ENCODE measurements at places on chromosomes 3 and 15. TPM values are rescaled to one million over a fixed set of nuclear protein-coding genes. Genes with fewer than 3 reads are reported as not detected.

- DNase-seq, result no peak
These were observed 622 bp upstream of the ZNF589 start for GRCh38 chr3:48240000-48240963.

DNA sequence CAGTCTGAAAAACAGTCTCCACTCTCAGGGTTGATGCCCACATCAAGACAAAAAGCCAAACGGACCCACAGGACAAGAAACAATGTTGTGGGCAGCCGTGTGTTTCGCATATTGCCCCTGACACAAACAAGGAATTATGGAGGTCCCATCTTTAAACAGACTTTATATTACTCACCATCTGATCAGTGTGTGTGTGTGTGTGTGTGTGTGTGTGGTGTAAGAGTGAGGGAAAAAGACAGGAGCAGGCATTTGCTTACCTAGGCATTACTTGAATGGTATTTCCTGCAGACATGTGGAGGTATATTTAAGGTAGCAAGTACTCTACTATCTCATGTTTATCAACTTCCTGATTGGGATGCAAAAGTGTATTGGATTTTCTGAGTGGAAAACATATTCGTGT lies 136.3 kb downstream of the TMCO5A start:
- no peak for DNase-seq

- DNase-seq, result no peak
These were observed 44.0 kb upstream of the MANF start for GRCh38 chr3:51340989-51341636.

DNA sequence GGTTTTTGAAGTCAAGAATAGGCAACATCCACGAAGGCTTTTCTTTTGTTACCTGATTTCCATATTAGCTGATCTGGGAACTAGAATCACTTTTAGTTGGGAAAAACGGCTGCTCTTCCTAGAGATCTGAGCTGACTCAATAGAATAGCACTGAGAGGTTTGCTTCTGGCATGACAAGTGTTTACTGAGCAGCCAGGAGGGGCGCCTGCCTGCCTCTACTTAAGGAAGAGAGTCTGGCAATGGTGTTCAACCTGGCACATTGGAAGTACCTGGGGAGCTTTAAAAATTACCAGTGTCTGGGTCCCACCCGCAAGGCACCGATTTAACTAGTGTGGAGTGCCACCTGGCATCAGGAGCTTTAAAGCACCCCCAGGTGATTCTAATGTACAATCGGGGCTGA lies 34.4 kb downstream of the FAM43A start:
- no peak for DNase-seq

GRCh38 chr3:127762077-127762786 lies 60.1 kb downstream of the MGLL start:
- DNase-seq, result no peak

- DNase-seq, result peak; percentile 63
These were observed 3.3 kb upstream of the ITPKA start for GRCh38 chr15:41490355-41490754.

- DNase-seq, result no peak
These were observed 102.5 kb upstream of the MME start for GRCh38 chr3:154977666-154978065.

- no peak for DNase-seq
These were observed 91.1 kb downstream of the MEIS2 start for GRCh38 chr15:37009288-37009687.

DNA sequence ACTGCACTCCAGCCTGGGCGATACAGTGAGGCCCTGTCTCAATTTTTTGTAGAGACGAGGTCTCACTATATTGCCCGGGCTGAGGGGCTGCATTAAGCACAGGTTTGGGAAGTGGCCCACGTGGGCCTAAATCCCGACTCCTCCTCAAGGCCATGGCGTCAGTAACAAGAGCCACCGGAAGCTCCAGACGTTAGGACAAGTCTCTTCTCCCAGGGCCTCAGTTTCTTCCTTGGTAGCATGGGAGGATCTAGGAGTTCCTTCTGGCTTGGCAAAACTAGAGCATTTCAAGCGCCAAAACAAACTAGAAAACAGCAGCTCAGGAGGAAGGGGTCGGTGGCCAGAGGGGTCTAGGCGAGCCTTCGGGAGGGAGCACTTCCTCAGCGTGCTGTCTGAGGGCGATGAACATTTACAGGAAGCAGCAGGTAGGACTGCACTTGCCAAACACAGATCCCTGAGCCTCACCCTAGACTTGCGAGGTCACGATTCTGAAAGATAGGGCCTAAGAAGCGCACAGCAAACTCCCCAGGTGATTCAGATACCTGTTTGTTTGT lies 536 bp downstream of the SNAPC5 start:
- no peak for DNase-seq

DNA sequence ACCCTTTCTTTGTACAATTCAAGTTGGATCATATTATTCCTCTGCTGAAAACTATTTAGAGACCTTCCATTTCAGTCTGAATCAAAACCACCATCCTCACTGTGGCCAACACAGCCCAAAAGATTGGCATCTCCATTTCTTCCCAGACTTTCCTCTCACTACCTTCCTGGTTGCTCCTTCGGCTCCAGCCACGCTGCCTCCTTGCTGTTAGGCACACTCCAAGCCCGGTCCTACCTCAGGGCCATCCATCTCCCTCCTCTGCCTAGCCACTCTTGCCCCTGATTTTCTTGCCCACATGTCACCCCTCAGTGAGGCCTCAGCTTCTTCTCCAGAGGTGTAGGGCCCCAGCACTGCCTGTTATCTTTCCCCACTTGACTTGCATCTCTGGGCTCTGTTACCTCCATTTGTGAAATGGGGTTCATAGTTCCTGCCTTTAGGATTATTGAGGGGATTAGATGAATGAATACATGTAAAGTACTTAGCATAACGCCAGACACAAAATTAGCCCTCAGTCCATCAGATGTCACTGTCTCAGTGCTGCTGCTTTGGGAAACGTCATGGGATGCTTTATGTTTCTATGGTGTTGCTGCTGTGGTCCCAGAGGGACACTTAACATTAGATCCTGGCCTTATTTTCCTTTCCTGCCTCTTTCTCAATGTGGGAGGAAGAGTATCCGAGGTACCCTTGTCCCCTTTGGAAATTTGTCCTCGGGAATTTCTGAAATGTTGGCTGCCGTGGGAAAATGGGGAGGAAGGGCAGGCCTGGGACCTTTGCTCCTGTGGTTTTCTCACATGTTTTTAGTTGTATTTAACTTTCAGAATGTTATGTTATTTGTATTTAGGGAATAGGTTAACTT lies 31.3 kb downstream of the SNRK start:
- DNase-seq, result no peak

DNA sequence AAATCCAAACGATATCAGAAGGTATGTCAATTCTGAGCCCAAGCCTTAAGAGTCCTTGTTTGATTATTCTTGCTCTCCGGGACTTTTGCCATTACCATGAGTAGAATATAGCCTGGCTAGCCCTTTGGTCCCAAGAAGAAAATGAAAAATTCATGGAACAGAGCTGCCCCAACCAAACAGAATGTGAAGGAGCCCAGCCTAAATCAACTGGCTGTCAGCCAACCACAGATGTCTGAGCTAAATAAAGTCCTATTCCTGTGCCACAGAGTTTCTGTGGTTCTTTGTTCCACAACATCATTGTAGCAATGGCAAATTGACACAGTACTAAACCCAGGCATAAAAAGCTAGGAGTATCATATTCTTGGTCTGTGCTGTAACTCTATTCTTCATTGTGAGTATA lies 185.2 kb downstream of the CPNE4 start:
- DNase-seq, result no peak

GRCh38 chr3:107756649-107757048 lies 233.9 kb downstream of the BBX start:
- DNase-seq, result no peak

- DNase-seq, result no peak
These were observed 44.5 kb downstream of the TIMP4 start for GRCh38 chr3:12114251-12114650.

- DNase-seq, result no peak
These were observed 274 bp upstream of the ZCWPW2 start for GRCh38 chr3:28348265-28348628.

DNA sequence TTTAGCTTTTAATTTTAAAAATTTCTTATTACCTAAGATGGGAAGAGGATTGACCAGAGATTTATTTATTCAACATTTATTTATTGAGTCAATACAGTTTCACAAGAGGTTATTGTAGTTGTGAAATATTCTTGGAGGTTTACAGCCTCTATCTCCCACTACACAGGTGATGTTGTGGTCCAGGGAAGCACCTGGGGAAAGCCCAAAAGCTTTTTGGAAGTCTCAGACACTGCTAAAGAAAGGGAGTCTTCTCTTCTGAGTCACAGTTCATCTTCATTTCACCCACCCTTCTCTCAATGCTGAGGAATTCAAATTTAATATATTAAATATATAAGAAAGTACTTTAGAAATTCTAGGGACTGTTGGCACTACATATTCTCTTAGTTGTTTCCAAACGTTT lies 41.8 kb downstream of the SERPINI1 start:
- no peak for DNase-seq

GRCh38 chr3:72052841-72053409 lies 268.0 kb upstream of the PROK2 start:
- DNase-seq, result no peak

DNA sequence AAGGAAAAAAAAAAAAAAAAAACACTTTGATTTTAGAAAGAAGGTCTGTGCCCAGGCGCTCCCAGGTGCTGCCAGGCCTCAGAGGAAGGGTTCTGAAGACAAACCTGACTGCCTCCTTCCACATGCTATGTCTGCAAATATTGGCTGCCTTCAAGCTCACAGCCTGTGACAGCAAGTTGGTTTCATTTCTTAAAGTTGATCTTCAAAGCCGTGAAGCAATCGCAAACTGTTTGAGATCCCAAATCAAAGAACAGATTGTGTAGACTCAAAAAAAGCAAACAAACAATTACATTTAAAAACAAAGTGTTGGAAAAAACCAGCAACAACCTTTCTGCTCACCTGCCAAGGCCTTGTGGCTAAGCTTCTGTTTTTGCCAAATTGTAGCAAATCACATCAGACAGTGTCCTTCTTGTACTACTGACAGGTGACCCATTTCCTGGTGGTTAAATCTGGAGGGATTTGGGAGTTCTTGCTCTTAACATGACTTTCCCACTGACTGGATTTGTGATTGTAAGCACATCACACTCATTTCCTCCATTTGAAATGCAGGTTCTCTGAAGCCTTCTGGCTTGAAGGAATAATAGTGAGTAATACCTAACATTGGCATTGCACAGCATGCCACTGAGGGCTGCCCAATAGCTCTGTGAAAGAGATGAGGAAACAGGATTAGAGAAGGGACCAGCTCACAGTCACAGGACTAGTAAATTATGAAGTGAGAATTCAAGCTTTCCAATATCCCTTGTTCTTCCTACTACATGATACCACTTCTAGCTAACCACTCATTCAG lies 502.4 kb downstream of the LPP start:
- DNase-seq, result no peak

DNA sequence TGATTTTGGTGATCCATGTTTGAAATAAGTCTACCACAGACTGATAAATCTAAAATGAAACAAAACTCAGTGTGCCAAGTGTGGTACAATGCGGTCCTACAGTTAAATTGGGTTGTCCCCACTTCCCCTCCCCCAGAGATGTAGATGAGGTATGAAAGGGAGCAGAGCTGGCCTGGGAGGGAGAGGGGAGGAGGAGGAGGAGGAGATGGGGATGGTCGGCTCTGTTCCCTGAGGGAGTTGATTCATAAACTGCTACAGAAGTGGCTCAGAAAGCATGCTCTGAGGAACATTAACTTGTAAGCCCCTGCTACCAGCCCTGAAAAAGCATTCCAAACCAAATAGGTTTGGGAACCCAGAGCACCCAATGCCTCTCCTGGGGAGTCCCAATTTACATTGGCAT lies 28.0 kb upstream of the CHRNB4 start:
- DNase-seq, result no peak

GRCh38 chr15:87860743-87861142 lies 395.8 kb downstream of the NTRK3 start:
- DNase-seq, result no peak

DNA sequence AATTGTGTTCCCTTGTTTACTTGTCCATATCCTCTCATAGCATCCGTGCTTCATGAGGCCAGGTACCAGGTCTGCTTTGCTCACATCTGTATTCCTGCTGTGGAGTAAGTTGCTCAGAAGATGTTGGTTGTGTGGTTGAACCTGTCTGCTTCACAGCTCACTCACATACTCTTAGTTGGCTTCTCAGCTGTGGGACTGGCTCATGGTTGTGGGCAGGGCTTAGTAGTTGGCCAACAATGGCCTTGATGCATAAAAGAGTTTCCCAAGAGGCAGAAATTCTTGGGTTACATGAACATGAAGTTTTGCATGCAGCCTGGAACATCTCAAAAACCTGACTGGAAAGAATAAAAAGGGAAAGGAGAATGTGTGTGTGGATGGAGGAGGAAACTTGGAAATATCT lies 17.0 kb downstream of the CELF6 start:
- DNase-seq, result no peak

- DNase-seq, result no peak
These were observed 328.3 kb upstream of the CHRM5 start for GRCh38 chr15:33639978-33640377.

DNA sequence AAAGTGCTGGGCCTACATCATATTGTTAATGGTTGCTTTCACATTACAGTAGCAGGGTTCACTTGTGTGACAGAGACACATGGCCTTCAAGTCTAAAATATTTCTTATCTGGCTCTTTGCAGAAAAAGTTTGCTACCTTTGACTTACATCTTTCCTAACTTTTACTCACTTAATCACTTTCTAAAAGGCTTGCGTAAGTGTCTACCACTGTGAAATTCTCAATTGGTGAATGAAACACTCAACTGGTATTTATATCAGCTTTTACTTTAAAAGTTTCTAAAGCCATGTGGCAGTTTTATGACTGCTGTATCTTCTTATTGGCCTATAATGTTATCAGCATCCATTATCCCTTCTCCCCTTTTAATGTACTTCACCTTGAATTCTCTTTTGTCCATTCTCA lies 554.5 kb downstream of the ZIC1 start:
- DNase-seq, result no peak

C15orf62 gene
- 0.50 TPM for total RNA-seq

OSTN gene
- total RNA-seq, result not detected

GOLGA6B gene
- total RNA-seq, result not detected

INSYN1 gene
- total RNA-seq, result not detected

C3orf22 gene
- not detected for total RNA-seq

SLC51B gene
- not detected for total RNA-seq

MAP1A gene
- total RNA-seq, result 0.68 TPM

GRAMD2A gene
- total RNA-seq, result not detected

ZBTB47 gene
- total RNA-seq, result 0.68 TPM

RETNLB gene
- not detected for total RNA-seq

RUBCN gene
- 23.7 TPM for total RNA-seq
